ENCODE measurements at places on chromosomes 5 and 9.
A peak's percentile ranks its signal among the peaks of the same experiment; 100 is the strongest.

DNA sequence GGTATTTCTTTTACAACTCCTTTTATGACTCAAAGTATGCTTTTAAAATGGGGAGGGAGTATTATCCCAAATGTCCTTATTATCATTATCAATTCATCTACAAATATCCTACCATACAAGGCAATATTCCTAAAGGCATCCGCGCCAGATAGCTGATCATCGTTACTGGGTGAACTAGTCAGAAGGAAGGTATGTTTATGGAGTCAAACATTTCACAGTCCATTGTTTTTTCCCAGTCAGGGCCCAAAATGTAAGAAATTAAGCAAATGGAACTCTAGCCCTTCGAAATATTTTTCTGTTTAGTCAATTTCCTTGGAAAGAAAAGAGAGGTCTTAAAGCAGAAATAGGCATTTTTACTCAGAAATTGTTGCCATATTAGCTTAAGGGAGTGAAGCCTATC is 188.5 kb upstream of the CCNG1 start:
- DNase-seq = no peak
- no peaks in the 10 kb centered on the region for H3K4me1 ChIP-seq
- no peak overlapping the region for H3K27ac ChIP-seq
- no peak overlapping the region for H3K4me3 ChIP-seq
- peaks cover 5% of the 10 kb centered on the region for H3K27me3 ChIP-seq
- no peaks in the 10 kb centered on the region for H3K36me3 ChIP-seq

GRCh38 chr9:107856633-107857032 is 367.1 kb upstream of the KLF4 start:
- DNase-seq = no peak
- H3K27me3 ChIP-seq = no peaks in the 10 kb centered on the region
- H3K27ac ChIP-seq = no peak overlapping the region
- no peak overlapping the region for H3K4me3 ChIP-seq
- H3K4me1 ChIP-seq = no peaks in the 10 kb centered on the region

GRCh38 chr5:118236108-118236849 is 752.1 kb downstream of the DTWD2 start:
- H3K27me3 ChIP-seq = no peaks in the 10 kb centered on the region
- H3K4me3 ChIP-seq = no peak overlapping the region
- no peak for DNase-seq
- no peak overlapping the region for H3K27ac ChIP-seq
- H3K4me1 ChIP-seq = no peaks in the 10 kb centered on the region

DNA sequence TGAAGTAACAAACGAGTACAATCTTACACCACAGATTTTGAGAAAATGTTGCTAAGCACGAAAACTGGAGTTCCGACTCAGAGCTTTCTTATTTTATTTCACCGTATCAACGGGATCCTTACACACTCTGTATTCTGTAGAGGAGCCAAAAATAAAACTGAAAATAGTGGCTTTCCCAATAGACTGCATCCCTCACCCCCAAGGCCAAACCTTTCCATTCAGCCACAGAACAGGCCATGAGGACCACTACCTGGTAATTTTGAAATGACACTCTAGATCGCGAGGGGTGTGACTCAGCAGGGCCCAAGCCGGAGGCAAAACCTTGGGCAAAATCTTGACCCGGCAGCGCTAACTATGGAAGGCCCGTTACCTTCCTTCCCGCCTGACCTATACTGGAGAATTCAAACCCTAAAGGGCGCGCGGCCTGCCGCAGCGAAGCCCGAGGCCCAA is 432 bp downstream of the HSPA9 start:
- no peaks in the 10 kb centered on the region for H3K36me3 ChIP-seq
- H3K4me3 ChIP-seq = peak overlapping the region; percentile 87
- no peaks in the 10 kb centered on the region for H3K27me3 ChIP-seq
- peak overlapping the region; percentile 100 for H3K27ac ChIP-seq

GRCh38 chr5:37844009-37844408 is 4.2 kb upstream of the GDNF start:
- peaks cover 46% of the 10 kb centered on the region for H3K27me3 ChIP-seq
- DNase-seq = no peak
- H3K4me1 ChIP-seq = no peaks in the 10 kb centered on the region
- no peaks in the 10 kb centered on the region for H3K36me3 ChIP-seq

- no peaks in the 10 kb centered on the region for H3K27me3 ChIP-seq
- H3K4me3 ChIP-seq = peak overlapping the region; percentile 1
- no peaks in the 10 kb centered on the region for H3K36me3 ChIP-seq
- DNase-seq = peak; percentile 57
- H3K27ac ChIP-seq = peak overlapping the region; percentile 91
Measured at GRCh38 chr5:179762079-179762780, 29.6 kb downstream of the MAML1 start.

- H3K27ac ChIP-seq = no peak overlapping the region
- H3K4me3 ChIP-seq = no peak overlapping the region
- no peaks in the 10 kb centered on the region for H3K4me1 ChIP-seq
- peaks cover 16% of the 10 kb centered on the region for H3K36me3 ChIP-seq
- DNase-seq = no peak
- H3K27me3 ChIP-seq = peaks cover 21% of the 10 kb centered on the region
Measured at GRCh38 chr9:127128341-127129072, 6.1 kb upstream of the ANGPTL2 start.

- no peaks in the 10 kb centered on the region for H3K36me3 ChIP-seq
- H3K4me1 ChIP-seq = peaks cover 3% of the 10 kb centered on the region
- no peak overlapping the region for H3K4me3 ChIP-seq
- H3K27ac ChIP-seq = no peak overlapping the region
- DNase-seq = no peak
Measured at GRCh38 chr9:34446468-34446891, 11.9 kb downstream of the FAM219A start.

- no peaks in the 10 kb centered on the region for H3K27me3 ChIP-seq
- no peak overlapping the region for H3K4me3 ChIP-seq
- H3K27ac ChIP-seq = peak overlapping the region; percentile 84
- peaks cover 66% of the 10 kb centered on the region for H3K4me1 ChIP-seq
- H3K36me3 ChIP-seq = no peaks in the 10 kb centered on the region
Measured at GRCh38 chr9:112858625-112859147, 32.0 kb downstream of the SLC46A2 start.

DNA sequence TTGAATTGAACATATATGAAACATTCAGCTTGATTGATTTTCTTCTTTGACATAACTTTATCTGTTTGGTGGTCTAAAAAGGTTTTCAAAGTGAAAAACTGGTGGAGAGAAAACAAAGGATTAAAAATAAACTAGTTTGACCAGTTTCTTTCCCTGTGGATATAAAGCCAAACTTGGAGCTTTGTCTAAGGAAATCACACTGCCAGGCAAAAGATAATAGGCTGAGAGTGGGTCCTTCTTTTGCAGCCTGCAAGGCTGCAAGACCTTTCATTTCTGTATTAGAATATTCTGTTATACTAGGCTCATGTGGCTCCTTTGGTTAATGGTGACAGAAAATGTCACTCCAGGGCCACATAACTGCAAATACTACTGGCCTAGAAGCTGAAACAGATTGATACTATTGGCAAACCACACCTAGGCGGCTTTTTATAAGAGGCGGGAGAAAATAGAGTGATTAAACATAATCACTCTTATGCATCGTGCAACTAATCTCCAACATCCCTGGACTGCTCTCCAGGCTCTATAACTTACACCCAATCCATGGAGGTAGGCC is 129.1 kb upstream of the ZNF462 start:
- no peak for DNase-seq
- no peaks in the 10 kb centered on the region for H3K36me3 ChIP-seq
- H3K4me3 ChIP-seq = no peak overlapping the region
- H3K4me1 ChIP-seq = no peaks in the 10 kb centered on the region
- no peak overlapping the region for H3K27ac ChIP-seq
- no peaks in the 10 kb centered on the region for H3K27me3 ChIP-seq

- peaks cover 4% of the 10 kb centered on the region for H3K27me3 ChIP-seq
- H3K4me1 ChIP-seq = no peaks in the 10 kb centered on the region
- H3K36me3 ChIP-seq = peaks cover 11% of the 10 kb centered on the region
- no peak for DNase-seq
- H3K27ac ChIP-seq = no peak overlapping the region
- H3K4me3 ChIP-seq = no peak overlapping the region
Measured at GRCh38 chr9:134918646-134919045, 934 bp upstream of the FCN1 start.

DNA sequence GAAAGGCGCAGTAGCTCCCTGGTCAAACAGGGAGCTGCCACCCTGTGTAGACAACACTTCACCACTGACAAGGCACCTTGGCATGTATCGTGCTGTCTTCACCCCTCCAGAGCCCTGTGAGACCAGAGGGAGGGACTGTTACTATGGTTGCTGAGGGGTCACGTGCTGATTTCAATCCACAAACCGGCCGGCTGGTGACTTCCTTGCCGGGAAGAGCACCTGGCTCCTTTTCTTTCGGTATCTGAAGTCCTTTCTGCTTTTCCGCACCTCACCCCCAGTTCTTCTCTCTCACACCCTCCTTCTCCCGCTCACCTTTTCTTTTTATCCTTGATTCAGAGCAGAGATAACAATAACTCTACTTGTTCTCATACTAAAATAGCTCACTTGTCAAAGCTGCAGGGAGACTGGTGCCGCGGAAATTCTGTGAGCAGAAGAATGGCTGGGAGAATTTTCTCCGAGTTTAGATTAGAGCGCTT is 327.2 kb downstream of the ZSWIM6 start:
- H3K4me3 ChIP-seq = no peak overlapping the region
- peaks cover 4% of the 10 kb centered on the region for H3K4me1 ChIP-seq
- H3K36me3 ChIP-seq = no peaks in the 10 kb centered on the region
- DNase-seq = no peak

DNA sequence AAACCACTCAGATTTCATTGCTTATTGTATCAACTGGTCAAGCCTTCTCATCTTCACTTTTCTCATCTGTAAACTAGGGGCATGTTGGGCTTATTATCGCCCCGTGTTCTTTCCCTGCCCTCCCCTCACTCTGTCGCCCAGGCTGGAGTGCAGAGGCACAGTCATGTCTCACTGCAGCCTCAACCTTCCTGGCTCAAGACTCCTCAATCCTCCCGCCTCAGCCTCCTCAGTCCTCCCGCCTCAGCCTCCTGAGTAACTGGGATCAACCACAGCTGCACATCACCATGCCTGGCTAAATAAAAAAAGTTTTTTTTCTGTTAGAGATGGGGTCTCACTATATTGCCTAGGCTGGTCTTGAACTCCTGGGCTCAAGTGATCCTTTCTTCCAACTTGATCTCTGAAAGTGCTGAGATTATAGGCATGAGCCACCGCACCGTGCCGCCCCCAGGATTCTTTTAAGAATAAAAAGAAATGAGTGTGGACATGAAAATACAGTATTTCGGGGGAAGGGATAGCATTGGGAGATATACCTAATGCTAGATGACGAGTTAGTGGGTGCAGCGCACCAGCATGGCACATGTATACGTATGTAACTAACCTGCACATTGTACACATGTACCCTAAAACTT is 2.0 kb downstream of the MAML1 start:
- H3K27me3 ChIP-seq = no peaks in the 10 kb centered on the region
- no peak for DNase-seq
- no peaks in the 10 kb centered on the region for H3K36me3 ChIP-seq
- H3K4me1 ChIP-seq = peaks cover 62% of the 10 kb centered on the region
- H3K27ac ChIP-seq = peak overlapping the region; percentile 12

DNA sequence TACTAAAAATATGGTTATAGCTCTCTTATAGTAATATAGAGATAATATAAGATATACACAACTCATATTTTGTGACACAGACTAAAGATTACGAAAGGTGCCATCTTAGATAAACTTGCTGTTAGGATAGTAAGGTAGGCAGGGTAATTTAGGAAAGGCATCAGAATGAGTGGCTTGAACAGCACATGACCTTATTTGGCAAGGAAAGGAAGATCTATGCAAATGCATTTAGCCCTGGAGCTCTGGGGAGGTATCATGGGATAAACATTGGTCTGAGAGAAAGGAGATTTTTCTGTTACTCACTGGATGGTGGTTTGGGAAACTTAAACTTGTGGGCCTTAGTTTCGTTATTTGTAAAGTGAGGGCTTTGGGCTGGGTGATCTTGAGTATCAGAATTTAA is 65.8 kb downstream of the KCTD16 start:
- no peak overlapping the region for H3K27ac ChIP-seq
- DNase-seq = no peak
- H3K36me3 ChIP-seq = no peaks in the 10 kb centered on the region
- no peak overlapping the region for H3K4me3 ChIP-seq
- H3K27me3 ChIP-seq = peaks cover 10% of the 10 kb centered on the region
- no peaks in the 10 kb centered on the region for H3K4me1 ChIP-seq

DNA sequence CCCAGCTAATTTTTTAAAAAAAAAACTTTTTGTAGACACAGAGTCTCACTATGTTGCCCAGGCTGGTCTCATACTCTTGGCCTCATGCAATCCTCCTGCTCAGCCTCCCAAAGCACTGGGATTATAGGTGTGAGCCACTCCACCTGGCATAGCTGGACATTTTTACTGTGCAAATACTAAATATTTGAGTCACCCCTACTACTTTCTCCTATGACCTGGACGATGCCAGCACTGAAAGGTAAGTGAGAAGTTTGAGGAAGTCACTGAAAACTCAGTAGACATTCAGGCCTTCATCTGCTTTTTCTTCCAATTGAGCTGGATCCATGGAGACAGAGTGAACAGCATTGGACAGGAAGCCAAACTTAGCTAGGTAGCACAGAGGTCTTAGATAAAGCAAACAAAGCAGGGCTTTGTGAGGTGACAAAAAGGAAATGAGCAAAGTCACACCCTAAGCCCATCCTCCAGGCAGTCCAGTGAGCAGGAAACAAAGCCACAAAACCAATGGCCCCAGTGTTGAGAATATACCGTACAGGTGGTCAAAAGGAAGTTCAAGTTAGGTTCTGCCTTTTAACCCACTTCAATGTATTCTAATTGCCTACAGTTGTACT is 192.6 kb upstream of the RASA1 start:
- peak overlapping the region; percentile 77 for H3K4me3 ChIP-seq
- peaks cover 51% of the 10 kb centered on the region for H3K4me1 ChIP-seq
- peak; percentile 50 for DNase-seq
- H3K36me3 ChIP-seq = no peaks in the 10 kb centered on the region

- H3K36me3 ChIP-seq = no peaks in the 10 kb centered on the region
- no peak for DNase-seq
- H3K27ac ChIP-seq = no peak overlapping the region
Measured at GRCh38 chr9:120716483-120716882, 2.2 kb upstream of the MEGF9 start.

DNA sequence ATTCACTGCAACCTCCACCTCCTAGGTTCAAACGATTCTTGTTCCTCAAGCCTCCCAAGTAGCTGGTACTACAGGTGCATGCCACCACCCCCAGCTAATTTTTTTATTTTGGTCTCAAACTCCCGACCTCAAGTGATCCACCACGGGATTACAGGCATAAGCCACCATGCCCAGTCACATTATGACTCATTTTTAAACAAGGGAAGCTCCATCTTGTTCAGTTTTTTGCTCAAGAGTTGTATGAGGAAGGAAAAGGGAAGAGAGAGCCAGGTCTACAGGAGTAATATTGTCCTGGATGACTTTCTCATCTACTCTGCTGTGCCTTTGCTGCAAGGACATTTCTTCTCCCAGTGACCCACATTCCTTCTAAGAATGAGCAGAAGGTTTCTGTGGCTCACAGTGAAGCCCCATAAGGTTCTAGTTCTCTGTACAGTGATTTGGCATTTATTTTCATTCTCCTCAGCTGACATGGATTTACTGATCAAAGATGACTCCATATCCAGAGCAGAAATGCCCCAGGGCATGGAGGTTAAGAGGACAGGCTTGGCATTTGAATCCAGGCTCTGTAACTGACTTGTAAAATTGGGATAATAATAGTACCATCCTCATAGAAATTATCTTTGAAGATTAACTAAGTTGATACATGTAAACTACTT is 153.5 kb downstream of the CDH6 start:
- H3K27ac ChIP-seq = no peak overlapping the region
- no peaks in the 10 kb centered on the region for H3K36me3 ChIP-seq
- no peak for DNase-seq
- no peaks in the 10 kb centered on the region for H3K4me1 ChIP-seq

- peaks cover 35% of the 10 kb centered on the region for H3K4me1 ChIP-seq
- peak overlapping the region; percentile 90 for H3K27ac ChIP-seq
- H3K27me3 ChIP-seq = no peaks in the 10 kb centered on the region
- H3K36me3 ChIP-seq = peaks cover 4% of the 10 kb centered on the region
- DNase-seq = peak; percentile 56
Measured at GRCh38 chr5:133944263-133945185, 23.9 kb downstream of the C5orf15 start.
